ENCODE measurements at places on chromosomes 6 and 20. TPM values are rescaled to one million over a fixed set of nuclear protein-coding genes. Genes with fewer than 3 reads are reported as not detected.
A peak's percentile ranks its signal among the peaks of the same experiment; 100 is the strongest.

DNA sequence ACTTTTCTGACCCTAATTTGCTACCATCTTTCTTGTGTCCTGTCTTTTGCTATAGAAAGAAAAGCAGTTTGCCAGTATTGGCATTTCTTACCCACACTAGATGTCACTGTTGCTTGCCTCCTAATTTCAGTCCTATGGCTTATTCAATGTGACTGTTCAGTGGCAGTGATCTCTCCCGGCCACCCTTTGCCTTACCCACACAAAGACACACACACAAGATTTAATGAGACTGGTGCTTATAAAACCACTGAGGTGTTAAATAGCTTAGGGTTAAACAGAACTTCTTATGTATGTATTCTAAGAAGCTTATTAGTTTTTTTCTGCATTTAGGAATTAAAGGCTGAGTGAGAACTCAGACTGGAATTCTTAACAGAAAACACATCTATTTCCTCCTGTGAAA, 233.6 kb upstream of the ASCC3 start:
- no peaks in the 10 kb centered on the region for H3K4me1 ChIP-seq
- H3K27ac ChIP-seq = no peak overlapping the region
- H3K27me3 ChIP-seq = no peaks in the 10 kb centered on the region
- no peaks in the 10 kb centered on the region for H3K36me3 ChIP-seq

The CHMP4B gene
- 86.0 TPM for total RNA-seq

DNA sequence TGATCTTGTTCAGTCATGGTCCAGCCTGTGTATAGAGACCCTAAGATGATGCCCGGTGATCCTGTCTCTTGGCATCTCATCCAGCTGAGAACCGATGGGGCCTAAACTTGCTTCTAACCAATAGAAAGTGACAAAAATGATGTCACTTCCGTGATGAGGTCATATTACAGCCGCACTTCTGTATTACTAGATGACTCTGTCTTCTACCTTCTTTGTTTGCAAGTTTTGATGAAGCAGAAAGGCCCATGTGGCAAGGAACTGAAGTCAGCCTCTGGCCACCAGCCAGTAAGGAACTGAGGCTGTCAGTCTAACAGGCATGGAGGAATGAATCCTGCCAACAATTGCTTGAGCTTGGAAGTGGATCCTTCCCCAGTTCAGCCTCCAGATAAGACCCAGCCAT, 32.8 kb upstream of the HLA-C start:
- peaks cover 14% of the 10 kb centered on the region for H3K27me3 ChIP-seq
- H3K36me3 ChIP-seq = no peaks in the 10 kb centered on the region
- no peak overlapping the region for H3K4me3 ChIP-seq
- peak; percentile 14 for DNase-seq
- no peak overlapping the region for H3K27ac ChIP-seq
- peaks cover 3% of the 10 kb centered on the region for H3K4me1 ChIP-seq

The CCNC gene
- total RNA-seq = 50.7 TPM

The MOG gene
- not detected for total RNA-seq

The SSTR4 gene
- not detected for total RNA-seq

DNA sequence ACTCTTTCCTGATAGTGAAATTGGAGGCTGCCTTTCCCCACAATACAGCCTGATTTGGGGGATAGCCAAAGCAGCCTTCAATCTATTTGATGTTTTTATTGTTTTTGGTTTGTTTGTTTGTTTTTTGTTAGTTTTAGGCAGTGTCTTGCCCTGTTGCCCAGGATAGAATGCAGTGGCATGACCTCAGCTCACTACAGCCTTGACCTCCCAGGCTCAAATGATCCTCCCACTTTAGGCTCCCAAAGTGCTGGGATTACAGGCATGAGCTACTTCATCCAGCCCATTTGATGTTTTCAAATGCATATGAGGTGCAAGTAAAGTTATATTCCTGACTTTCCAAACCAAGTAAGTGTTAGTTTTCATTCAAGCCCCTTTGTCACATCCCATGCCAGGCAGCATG, 41.3 kb upstream of the SEC63 start:
- DNase-seq = no peak
- no peak overlapping the region for H3K4me3 ChIP-seq
- no peaks in the 10 kb centered on the region for H3K36me3 ChIP-seq
- H3K27ac ChIP-seq = no peak overlapping the region

GRCh38 chr6:147023148-147023547, 181.1 kb upstream of the STXBP5 start:
- H3K27ac ChIP-seq = no peak overlapping the region
- no peaks in the 10 kb centered on the region for H3K27me3 ChIP-seq
- DNase-seq = no peak
- no peaks in the 10 kb centered on the region for H3K4me1 ChIP-seq
- no peak overlapping the region for H3K4me3 ChIP-seq
- no peaks in the 10 kb centered on the region for H3K36me3 ChIP-seq

The HLA-DQB1 gene
- total RNA-seq = 2.3 TPM

The LY6G6D gene
- total RNA-seq = not detected

GRCh38 chr6:34021554-34022190, 124.2 kb downstream of the GRM4 start:
- no peaks in the 10 kb centered on the region for H3K36me3 ChIP-seq
- no peak for DNase-seq
- no peak overlapping the region for H3K4me3 ChIP-seq
- H3K4me1 ChIP-seq = no peaks in the 10 kb centered on the region
- H3K27me3 ChIP-seq = no peaks in the 10 kb centered on the region

The LHFPL5 gene
- total RNA-seq = not detected

DNA sequence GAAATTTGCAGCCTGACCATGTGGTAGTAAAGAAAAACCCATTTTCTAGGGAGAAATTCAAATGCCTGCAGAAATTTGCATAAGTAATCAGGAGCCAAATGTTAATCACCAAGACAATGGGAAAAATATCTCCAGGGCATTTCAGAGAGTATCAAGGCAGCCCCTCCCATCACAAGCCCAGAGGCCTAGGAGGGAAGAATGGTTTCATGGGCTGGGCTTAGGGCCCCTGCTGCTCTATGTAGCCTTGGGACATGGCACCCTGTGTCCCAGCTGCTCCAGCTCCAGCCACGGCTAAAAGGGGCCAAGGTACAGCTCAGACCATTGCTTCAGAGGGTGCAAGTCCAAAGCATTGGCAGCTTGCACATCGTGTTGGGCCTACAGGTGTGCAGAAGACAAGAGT, 117.2 kb upstream of the RALGAPA2 start:
- no peaks in the 10 kb centered on the region for H3K36me3 ChIP-seq
- no peak overlapping the region for H3K27ac ChIP-seq

DNA sequence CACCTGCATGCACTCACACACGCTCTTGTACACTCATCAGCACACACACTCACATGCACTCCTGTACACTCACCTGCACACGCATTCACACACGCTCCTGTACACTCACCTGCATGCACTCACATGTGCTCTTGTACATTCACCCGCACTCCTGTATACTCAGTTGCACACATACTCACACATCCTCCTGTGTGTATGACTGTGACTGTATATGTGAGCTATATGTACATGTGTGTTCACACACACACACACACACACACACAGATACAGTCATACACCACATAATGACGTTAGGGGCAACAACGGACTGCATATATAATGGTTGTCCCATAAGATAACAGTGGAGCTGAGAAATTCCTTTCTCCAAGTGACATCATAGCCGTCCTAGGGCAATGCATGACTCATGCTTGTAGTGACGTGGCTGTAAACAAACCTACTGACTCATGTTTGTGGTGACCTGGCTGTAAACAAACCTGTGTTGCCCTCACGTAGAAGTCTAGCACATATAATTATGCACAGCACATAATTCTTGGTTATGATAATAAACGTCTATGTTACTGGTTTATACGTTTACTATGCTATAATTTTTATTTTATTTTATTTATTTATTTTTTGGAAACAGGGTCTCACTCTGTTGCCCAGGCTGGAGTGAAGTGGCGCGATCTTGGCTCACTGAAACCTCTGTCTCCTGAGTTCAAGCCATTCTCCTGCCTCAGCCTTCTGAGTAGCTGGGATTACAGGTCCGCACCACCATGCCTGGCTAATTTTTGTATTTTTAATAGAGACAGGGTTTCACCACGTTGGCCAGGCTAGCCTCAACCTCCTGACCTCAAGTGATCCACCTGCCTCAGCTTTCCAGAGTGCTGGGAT, 22.8 kb upstream of the TAF4 start:
- H3K27me3 ChIP-seq = peaks cover 7% of the 10 kb centered on the region
- H3K27ac ChIP-seq = no peak overlapping the region
- no peak overlapping the region for H3K4me3 ChIP-seq
- no peaks in the 10 kb centered on the region for H3K4me1 ChIP-seq

The SYCP2 gene
- 1.5 TPM for total RNA-seq

Data from activated CD4-positive, alpha-beta T cell treated with anti-CD3 and anti-CD28 coated beads for 36 hours (primary cell).